ENCODE measurements at places on chromosomes 1 and 21.
A peak's percentile ranks its signal among the peaks of the same experiment; 100 is the strongest.

DNA sequence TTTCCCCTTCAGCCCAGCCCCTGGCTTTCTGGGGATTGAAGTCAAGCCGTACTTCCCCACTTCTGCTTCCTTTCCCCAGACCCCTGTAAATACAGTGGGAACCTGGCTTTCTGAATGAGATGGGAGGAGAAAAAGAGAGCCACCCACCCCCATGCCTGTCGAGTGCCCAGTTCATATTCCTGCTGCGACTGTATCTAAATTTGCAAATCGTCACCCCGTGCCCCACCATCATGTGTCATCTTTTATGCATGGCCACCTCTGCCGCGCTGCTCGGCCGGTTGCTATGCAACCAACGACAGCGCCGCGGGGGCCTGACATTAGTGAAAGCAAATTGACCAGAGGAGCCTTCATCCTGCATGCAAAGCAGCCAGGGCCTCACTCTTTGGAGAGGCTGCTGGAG, 143.0 kb downstream of the ELAVL4 start:
- no peak for DNase-seq

- peak; percentile 75 for DNase-seq
Measured at GRCh38 chr1:156356875-156357534, 12.0 kb upstream of the RHBG start.

GRCh38 chr1:95380909-95381308, 146.9 kb downstream of the RWDD3 start:
- DNase-seq, result no peak

GRCh38 chr1:195773931-195774330, 834.3 kb downstream of the KCNT2 start:
- no peak for DNase-seq

Data from SW480 (cell line).